Activated T-cell treated with anti-CD3 and anti-CD28 coated beads, Interleukin-2, amount 50 U/mL, for 1 hour (primary cell): ENCODE measurements at places on chromosomes 1 and 21.

GRCh38 chr1:206878456-206878855, 13.0 kb downstream of the IL20 start:
- no peak for DNase-seq

DNA sequence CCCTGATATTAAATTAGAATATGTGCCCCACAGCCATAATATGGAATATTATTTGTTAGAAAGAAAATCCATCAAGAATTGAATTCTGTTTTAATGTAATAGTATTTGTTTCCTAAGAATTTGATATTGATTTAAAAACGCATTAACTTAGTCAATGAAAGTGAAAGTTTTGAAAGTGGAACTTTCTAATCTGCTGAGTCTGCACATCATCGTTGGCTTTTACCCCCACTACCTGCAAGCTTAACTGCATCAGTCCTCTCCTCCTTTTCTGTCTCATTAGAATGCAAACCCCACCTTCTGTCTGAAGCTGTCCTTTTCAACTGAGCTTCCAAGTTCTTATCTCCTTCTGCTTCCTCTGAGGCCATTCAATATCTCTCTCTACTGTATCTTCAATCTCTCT, 42.5 kb downstream of the XCL1 start:
- DNase-seq = no peak

GRCh38 chr1:29142714-29143113, 19.0 kb upstream of the TMEM200B start:
- no peak for DNase-seq

DNA sequence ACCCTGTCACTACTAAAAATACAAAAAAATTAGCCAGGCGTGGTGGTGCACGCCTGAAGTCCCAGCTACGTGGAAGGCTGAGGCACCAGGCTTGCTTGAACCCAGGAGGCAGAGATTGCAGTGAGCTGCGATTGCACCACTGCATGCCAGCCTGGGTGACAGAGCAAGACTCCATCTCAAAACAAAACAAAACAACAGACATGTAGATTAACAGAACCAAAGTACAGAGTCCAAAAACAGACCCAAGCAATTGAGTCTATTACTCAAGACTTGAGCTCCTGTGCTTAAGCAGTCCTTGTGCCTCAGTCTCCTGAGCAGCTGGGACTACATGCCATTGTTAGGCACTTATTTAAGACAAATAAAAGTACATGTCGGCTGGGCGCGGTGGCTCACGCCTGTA, 9.5 kb upstream of the ACOT11 start:
- DNase-seq = no peak

GRCh38 chr1:218217040-218217439, 68.1 kb upstream of the RRP15 start:
- DNase-seq = no peak

- DNase-seq = no peak
Measured at GRCh38 chr1:200226268-200226968, 183.4 kb downstream of the ZNF281 start.

- DNase-seq = no peak
Measured at GRCh38 chr1:240732390-240732789, 120.4 kb upstream of the GREM2 start.

- DNase-seq = peak; percentile 83
Measured at GRCh38 chr1:19582318-19582717, 61.8 kb upstream of the NBL1 start.

- DNase-seq = no peak
Measured at GRCh38 chr1:22225858-22226589, 83.1 kb upstream of the WNT4 start.

DNA sequence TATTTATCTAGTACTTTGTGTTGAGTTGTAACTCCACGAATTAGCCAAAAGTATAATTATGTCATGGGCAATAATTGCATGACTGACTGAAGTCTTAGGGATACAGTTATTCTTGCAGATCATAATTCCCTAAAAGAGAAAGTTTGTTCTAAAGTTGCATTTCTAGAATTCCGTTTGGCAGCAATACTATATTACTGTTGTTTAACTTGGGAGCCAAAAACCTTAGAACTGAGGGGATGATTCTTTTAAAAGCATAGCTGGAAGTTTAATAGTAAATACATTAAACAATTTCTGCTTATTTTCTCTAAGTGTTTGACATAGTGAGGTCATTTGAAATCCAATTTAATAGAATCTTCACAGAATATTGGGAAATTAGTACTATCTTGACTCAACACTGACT, 356.4 kb upstream of the ADAMTS5 start:
- DNase-seq = no peak

GRCh38 chr21:39189857-39190604, 6.8 kb upstream of the PSMG1 start:
- DNase-seq = no peak

GRCh38 chr1:24156542-24157260, 13.8 kb upstream of the IL22RA1 start:
- DNase-seq = no peak

GRCh38 chr1:109910963-109911798, 532 bp downstream of the CSF1 start:
- DNase-seq = peak; percentile 46
